Hepatocyte (in vitro differentiated cells): ENCODE measurements at places on chromosomes 7 and 10. TPM values are rescaled to one million over a fixed set of nuclear protein-coding genes. Genes with fewer than 3 reads are reported as not detected.

DNA sequence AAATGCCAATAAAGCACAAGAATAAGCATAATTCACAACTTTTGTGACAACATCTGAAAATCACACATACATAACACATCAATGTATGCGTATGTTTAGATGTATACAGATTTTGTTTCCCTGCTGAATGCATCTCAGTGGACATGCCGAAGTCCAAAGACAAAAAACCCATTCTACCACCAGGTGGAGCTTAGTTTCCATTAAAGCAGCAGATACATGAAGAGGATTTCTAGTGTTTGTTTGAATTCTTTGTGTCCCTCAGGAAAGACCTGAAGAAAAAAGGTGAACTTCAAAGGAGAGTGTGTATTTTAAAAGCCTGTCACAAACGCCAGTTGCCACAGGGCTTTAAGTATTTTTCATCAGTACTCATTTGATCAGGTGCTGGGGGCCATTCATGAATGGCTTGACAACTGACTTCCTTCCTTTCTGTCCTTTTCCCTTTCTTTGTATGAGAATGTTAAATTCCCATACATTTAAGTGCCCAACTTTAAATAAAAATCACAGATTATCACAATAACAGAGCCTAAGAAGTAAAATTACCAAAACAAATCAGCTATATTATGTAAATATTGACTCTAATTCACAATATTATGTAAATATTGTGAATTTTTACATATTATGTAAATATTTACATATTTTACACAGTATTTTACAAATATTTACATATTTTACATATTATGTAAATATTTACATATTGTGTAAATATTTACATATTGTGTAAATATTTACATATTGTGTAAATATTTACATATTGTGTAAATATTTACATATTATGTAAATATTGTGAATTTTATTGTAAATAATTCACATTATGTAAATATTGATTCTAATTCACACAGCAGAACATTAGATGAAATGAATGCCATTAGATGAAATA is 343.0 kb downstream of the CRPPA start:
- peak; percentile 76 for DNase-seq

The ECHDC3 gene
- 14.8 and 16.1 TPM in 2 replicates for total RNA-seq

GRCh38 chr10:25306386-25306785 is 131.6 kb downstream of the GPR158 start:
- no peak for DNase-seq

The CNPY1 gene
- total RNA-seq = not detected in 2 replicates

The FLNC gene
- 32.8 and 60.7 TPM in 2 replicates for total RNA-seq

DNA sequence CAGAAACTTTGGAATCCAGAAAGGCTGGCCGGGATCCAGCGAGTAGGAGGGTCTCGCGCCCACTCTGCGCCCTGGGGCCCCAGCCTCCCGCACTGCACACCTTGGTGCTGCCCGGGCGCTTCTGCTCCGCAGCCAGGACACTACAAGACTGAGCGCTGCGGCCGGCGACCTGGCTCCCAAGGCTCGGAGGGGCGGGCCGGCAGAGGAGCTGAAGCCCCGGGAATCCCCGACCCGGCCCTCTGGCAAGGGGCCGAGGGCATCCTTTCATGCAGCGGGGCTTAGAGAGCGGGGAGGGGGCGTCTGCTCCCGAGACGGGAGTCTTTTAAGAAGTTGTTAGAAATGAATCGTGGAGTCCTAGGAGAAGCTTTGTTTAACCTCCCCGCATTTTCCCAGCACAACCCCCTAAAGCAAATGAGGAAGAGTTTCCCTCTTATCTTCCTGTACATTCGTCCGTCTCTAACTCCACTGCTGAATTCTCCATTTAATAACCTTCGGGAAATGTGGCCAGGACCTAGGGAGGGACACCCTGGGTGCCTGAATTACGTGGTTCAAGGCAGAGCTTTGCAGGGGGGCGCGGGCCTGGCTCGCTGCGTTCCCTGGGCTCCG is 1.1 kb downstream of the VWC2 start:
- DNase-seq = no peak

GRCh38 chr7:30733691-30734090 is 18.2 kb upstream of the INMT start:
- no peak for DNase-seq

- peak; percentile 91 for DNase-seq
Measured at GRCh38 chr7:100827330-100828226, at the start of gene EPHB4. TSS of gene EPHB4 (minus strand) at chr7:100827523. CDS start at chr7:100827030, 493 bp downstream.

DNA sequence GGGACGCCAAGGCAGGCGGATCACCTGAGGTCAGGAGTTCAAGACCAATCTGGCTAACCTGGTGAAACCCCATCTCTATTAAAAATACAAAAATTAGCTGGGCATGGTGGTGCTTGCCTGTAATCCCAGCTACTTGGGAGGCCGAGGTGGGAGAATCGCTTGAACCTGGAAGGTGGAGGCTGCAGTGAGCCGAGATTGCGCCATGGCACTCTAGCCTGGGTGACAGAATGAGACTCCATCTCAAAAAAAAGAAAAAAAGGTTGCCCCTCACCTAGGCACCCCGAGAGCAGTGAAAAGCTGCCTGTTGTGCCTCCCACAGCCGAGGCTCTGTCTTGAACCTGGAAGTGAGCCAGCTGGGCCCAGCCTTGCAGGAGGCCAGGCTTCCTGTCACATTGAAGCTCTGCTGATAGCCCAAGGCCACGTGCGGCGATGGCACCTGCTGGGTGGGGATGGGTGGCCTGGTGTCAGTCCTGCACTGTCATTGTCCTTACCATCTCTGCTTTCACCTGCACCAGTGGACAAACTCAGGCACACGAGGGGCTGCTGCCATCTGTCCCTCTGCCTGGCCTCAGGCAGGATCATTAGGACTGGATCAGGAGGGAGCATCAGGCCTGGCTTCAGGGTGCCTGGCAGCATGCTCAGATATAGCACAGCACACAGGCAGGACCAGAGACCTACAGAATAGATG is 37.8 kb downstream of the DNAJB12 start:
- DNase-seq = peak; percentile 44

DNA sequence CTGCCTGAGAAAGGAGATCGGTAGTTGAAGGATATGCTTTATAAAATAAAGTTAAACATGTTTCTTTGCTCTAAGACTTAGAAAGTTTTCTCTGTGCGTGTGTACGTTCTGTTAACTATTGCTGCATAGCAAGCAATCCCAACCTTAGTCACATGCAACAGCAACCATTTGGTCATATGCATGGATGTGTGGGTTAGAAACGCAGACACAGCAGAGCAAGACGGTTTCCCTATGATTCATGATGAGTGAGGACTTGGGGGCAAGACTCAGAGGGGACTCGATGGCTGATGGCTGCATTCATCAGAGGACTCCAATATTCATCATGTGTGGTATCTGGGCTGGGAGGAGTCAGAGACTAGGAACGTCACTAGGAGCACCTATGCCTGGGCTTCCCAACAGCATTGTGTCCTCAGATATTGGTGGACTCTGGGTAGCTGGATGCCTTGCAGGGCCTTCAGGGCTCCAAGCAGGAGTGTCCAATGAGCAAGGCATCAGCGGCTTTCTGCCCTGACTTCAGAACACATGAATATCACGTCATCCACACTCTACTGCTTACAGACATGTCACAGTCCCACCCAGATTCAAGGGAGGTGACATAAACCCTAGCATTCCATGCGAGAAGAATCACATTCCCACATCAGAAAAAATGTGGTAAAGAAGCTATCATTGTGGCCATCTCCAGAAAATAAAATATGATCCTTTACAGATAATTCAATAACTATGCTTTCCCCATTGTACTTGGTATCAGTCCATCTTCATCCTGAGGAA is 731.2 kb downstream of the TNS3 start:
- DNase-seq = no peak

- DNase-seq = no peak
Measured at GRCh38 chr7:119761776-119762175, 511.2 kb upstream of the KCND2 start.

DNA sequence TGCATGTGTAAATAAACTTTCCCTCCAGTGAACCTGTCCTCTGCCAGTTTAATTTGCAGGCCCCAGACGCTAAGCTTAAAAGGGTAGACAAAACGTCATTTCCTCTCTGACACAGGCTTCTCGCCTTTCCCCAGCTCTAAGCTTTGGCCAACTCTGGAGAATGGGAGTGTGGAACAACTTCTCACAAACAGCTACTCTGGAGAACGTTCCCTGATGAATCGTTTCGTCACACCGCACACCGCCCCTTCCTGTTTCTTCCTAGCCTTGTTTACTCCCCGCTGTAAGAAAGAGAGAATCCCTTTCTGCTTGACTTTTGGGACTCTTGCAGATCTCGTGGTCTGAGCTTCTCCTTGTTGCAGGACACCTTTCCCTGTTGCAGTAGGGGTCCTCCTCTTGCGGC is 564.2 kb downstream of the TCERG1L start:
- DNase-seq = no peak

The ANKRD30A gene
- not detected in 2 replicates for total RNA-seq

The CRYGN gene
- total RNA-seq = not detected in 2 replicates

GRCh38 chr10:110717781-110718589 is 73.8 kb downstream of the RBM20 start:
- DNase-seq = no peak

The SHH gene
- total RNA-seq = 20.4 and 21.2 TPM in 2 replicates
